ENCODE measurements at places on chromosomes 16 and 17. TPM values are rescaled to one million over a fixed set of nuclear protein-coding genes. Genes with fewer than 3 reads are reported as not detected.
A peak's percentile ranks its signal among the peaks of the same experiment; 100 is the strongest.

Gene ERN2
- 0.04 TPM for total RNA-seq

Gene EFCAB5
- total RNA-seq = 0.62 TPM

Gene PRKCB
- total RNA-seq = 1.4 TPM

Gene SNAI3
- total RNA-seq = 7.0 TPM

Gene GLTPD2
- total RNA-seq = not detected

Gene ELAC2
- 35.9 TPM for total RNA-seq

Gene CBX8
- total RNA-seq = 4.8 TPM

Gene USH1G
- not detected for total RNA-seq

Gene RBFOX1
- 37.9 TPM for total RNA-seq

Gene CLEC10A
- total RNA-seq = 1.9 TPM

Gene P3H4
- total RNA-seq = 39.7 TPM

Gene MT4
- total RNA-seq = not detected

Gene PPP1R27
- 43.4 TPM for total RNA-seq

DNA sequence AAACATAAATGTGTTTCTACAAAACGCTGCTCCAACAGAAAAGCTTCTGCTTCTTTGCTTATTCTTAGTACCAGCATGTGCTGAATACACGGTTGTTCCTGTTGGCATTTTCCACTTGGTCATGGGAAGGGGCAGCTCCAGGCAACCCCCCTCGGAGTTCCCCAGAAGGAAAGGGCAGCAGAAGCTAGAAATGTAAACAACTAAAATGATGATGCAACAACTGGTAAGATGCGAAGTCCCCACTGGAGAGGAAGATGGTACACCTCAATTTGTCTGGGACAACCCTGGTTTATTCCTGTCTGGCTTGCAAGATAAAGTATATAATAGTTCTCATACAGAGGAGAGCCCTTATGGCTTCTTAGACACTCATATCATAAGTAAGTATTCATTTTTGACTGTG lies 9.2 kb upstream of the CCL13 start:
- H3K4me3 ChIP-seq = no peak overlapping the region
- H3K36me3 ChIP-seq = no peaks in the 10 kb centered on the region
- H3K27me3 ChIP-seq = no peaks in the 10 kb centered on the region
- H3K4me1 ChIP-seq = no peaks in the 10 kb centered on the region
- peak; percentile 76 for DNase-seq

GRCh38 chr17:79970576-79971068 lies 65.0 kb downstream of the TBC1D16 start:
- H3K27me3 ChIP-seq = no peaks in the 10 kb centered on the region
- no peak overlapping the region for H3K27ac ChIP-seq
- no peak overlapping the region for H3K4me3 ChIP-seq
- no peak for DNase-seq
- H3K4me1 ChIP-seq = peaks cover 13% of the 10 kb centered on the region

- H3K4me3 ChIP-seq = no peak overlapping the region
- no peaks in the 10 kb centered on the region for H3K27me3 ChIP-seq
- no peak for DNase-seq
- peaks cover 86% of the 10 kb centered on the region for H3K36me3 ChIP-seq
- H3K27ac ChIP-seq = peak overlapping the region; percentile 42
Observed at GRCh38 chr17:38894276-38894675, 24.4 kb downstream of the LASP1 start.

GRCh38 chr17:64424324-64424849 lies 24.5 kb upstream of the MILR1 start:
- no peak overlapping the region for H3K27ac ChIP-seq
- H3K4me3 ChIP-seq = no peak overlapping the region
- no peak for DNase-seq
- H3K4me1 ChIP-seq = no peaks in the 10 kb centered on the region
- H3K36me3 ChIP-seq = no peaks in the 10 kb centered on the region

DNA sequence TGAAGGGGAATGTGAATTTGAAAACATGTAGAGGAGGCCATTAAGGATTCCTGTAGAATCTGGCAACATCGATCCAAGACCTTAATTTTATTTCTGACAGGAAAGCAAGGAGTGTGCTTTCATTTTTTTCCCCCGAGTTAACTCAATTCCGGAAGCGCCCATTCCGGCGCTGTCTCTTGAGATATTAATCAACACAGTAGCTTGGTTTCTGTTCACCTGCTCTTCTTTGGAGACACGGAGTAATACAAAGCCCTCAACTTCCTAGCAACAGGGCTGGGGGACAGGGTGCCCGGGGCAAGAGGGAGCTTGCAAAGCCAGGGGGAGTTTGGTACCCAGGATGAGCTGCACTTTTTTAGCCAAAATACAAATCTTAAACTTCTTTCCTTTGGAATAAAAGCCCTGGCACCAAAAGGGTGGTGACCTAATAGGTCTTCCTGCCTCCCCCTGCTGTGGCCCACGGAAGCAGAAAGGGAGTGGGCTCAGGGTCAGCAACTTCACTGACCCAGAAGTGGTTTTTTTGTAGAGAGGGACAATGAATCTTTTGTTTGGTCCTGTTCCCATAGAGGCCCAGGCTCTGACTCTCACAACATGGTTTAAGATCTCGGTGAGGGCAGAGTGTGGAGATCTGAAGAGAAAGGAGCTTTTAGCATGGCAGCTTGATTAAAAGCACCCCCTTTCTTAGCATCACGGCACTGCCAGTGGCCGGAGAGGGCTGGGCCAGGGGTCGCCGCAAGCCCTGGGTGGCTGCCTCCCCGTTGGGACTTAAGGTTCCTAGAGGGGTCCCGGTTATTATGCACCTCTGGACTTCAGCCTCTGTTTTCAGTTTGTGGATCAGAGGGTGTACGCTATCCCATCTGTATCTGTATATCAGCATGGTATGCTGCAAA lies 207.3 kb downstream of the CCDC182 start:
- no peak overlapping the region for H3K4me3 ChIP-seq
- H3K4me1 ChIP-seq = peaks cover 10% of the 10 kb centered on the region
- no peak for DNase-seq
- H3K27me3 ChIP-seq = peaks cover 14% of the 10 kb centered on the region
- no peak overlapping the region for H3K27ac ChIP-seq

DNA sequence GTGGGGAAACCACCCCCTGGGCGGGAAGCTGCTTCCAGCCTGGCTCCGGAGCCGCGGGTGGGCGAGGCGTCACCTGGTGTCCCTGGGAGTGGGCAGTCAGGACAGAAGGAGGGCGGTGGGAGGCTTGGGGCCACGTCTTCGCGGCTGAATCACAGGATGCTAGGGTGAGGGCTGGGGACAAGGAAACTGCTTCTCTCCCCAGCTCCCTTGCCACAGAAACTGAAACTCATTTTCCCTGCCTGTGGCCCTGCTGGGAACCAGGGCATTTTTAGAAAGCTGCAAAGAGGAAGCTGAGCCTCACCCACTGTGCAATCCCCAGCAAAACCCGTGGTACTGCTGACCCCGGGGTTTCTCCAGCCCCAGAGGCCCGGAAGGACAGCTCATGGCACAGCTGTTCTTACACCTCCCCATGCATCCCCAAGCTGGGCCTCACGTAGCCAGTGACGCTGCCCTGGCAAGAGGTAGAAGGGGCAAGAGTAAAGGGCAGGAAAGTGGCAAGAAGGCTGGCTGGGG lies 8.2 kb downstream of the RHBDF2 start:
- peaks cover 3% of the 10 kb centered on the region for H3K27me3 ChIP-seq
- H3K4me1 ChIP-seq = peaks cover 44% of the 10 kb centered on the region
- peak overlapping the region; percentile 6 for H3K4me3 ChIP-seq
- H3K36me3 ChIP-seq = no peaks in the 10 kb centered on the region

- H3K4me1 ChIP-seq = peaks cover 51% of the 10 kb centered on the region
- no peak overlapping the region for H3K4me3 ChIP-seq
- H3K27me3 ChIP-seq = no peaks in the 10 kb centered on the region
- peaks cover 12% of the 10 kb centered on the region for H3K36me3 ChIP-seq
Observed at GRCh38 chr16:68246666-68247065, 1.5 kb downstream of the PLA2G15 start.

DNA sequence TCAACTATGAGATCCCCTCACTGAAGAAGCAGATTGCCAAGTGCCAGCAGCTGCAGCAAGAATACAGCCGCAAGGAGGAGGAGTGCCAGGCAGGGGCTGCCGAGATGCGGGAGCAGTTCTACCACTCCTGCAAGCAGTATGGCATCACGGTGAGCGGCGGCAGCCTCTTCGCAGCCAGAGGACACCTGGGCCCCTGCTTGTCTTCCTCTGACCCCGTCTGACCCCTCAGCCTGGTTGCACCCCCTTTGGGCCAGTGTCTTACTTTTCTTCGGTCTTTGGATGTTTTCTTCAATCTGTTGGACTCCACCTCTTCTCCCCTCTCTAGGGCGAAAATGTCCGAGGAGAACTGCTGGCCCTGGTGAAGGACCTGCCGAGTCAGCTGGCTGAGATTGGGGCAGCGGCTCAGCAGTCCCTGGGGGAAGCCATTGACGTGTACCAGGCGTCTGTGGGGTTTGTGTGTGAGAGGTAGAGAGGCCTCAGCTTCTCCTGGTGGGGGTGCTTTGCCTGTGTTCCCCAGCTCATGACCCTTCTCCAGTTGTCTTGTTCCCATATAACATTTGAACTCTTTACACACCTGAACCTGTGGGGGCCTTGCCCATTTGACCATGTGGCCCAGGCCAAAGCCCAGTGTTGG lies 4.4 kb downstream of the CDK5RAP3 start:
- peaks cover 61% of the 10 kb centered on the region for H3K36me3 ChIP-seq
- no peak for DNase-seq
- H3K27me3 ChIP-seq = no peaks in the 10 kb centered on the region
- no peak overlapping the region for H3K4me3 ChIP-seq
- H3K4me1 ChIP-seq = peaks cover 14% of the 10 kb centered on the region

DNA sequence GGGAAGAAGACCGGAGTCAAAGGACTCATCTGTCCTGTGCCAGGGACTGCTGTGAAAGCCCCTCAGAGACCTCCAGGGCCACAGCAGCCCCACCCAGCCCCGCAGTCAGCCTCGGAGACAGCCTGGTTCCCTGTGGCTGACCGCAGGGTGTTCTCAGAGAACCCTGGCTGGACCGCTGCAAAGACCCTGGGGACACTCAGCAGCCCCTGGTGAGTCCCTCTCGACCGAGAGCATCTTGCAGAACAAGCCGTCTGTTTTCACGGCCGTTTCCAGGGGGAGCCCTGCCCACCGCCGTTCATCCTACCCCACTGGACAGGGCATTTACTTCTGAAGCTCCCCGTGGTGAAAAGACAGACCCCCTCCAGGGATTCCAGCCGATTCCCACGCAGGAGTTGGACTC lies 10.3 kb downstream of the UBALD1 start:
- DNase-seq = peak; percentile 5
- H3K27me3 ChIP-seq = no peaks in the 10 kb centered on the region
- H3K36me3 ChIP-seq = peaks cover 21% of the 10 kb centered on the region

DNA sequence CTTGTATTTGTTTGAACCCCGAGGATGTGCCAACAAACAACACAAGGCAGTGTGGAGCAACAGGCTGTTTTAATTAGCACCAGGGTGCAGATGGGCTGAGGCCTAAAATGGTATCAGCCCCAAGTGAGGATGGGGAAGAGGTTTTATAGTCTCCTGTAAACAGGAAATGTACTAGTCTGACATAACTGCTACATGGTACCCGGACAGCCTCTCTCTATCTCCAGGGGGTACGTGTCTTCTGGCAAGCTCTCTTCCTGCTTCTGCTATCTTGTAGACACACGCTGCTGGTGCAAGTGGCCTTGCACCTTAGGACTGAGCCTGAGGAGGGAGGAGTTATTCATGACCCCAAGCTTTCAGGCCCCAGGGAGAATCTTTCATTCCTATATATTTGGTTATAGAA lies 2451.0 kb downstream of the TP53TG3F start:
- no peaks in the 10 kb centered on the region for H3K4me1 ChIP-seq
- no peak overlapping the region for H3K4me3 ChIP-seq
- H3K27ac ChIP-seq = no peak overlapping the region
- no peak for DNase-seq

GRCh38 chr17:7444682-7445618 lies at the start of gene CHRNB1:
Gene CHRNB1, plus strand, starts transcription at chr17:7445061. Its CDS starts 67 bp downstream, at chr17:7445128.
- peaks cover 12% of the 10 kb centered on the region for H3K36me3 ChIP-seq
- DNase-seq = peak; percentile 81
- H3K4me1 ChIP-seq = peaks cover 63% of the 10 kb centered on the region
- peak within 1 kb of the TSS; percentile 99 for H3K27ac ChIP-seq
- H3K27me3 ChIP-seq = peaks cover 60% of the 10 kb centered on the region

DNA sequence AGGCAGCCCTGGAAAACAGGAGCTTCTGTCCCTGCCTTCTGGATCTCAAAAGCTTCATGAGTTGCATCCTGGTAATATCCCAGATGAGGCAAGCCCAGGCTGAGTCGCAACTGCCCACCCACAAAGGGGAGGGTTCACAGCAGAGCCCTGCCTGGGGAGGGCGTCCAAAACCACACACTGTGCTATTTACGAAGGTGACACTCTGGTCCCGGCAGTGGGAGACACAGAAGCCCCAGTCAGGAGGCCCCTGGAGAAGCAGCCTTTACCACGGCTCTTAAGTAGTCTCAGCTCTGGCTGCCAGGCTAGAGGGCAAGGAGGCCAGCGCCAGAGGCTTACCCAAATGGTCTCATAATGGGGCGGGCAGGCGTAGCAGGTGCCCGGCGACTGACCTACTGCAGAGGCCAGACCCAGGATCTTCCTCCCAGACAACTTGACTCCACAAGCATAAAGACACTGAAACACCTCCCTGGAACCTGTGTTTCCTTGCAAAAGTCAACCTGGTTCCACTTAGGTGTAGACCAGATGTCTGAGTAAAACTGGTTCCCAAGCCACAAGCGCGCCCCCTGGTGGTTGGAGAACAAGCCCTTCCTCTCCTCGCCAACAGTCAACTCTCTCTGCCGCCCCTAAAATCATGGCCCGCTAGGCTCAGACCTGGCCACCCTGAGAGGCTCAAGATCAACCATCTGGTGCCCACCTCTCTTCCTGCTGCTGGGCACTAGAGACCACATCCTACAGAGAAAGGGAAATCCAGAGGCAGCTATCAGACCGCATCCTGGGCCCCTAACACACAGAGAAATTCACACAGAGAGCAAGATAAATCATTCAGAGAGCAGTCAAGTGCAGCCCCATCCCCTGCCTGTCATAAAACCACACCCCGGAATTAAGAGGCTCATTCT lies 5.2 kb downstream of the AXIN2 start:
- peaks cover 30% of the 10 kb centered on the region for H3K36me3 ChIP-seq
- peak; percentile 69 for DNase-seq
- no peak overlapping the region for H3K27ac ChIP-seq
- peak overlapping the region; percentile 11 for H3K4me3 ChIP-seq
- H3K27me3 ChIP-seq = peaks cover 16% of the 10 kb centered on the region
- H3K4me1 ChIP-seq = peaks cover 51% of the 10 kb centered on the region

DNA sequence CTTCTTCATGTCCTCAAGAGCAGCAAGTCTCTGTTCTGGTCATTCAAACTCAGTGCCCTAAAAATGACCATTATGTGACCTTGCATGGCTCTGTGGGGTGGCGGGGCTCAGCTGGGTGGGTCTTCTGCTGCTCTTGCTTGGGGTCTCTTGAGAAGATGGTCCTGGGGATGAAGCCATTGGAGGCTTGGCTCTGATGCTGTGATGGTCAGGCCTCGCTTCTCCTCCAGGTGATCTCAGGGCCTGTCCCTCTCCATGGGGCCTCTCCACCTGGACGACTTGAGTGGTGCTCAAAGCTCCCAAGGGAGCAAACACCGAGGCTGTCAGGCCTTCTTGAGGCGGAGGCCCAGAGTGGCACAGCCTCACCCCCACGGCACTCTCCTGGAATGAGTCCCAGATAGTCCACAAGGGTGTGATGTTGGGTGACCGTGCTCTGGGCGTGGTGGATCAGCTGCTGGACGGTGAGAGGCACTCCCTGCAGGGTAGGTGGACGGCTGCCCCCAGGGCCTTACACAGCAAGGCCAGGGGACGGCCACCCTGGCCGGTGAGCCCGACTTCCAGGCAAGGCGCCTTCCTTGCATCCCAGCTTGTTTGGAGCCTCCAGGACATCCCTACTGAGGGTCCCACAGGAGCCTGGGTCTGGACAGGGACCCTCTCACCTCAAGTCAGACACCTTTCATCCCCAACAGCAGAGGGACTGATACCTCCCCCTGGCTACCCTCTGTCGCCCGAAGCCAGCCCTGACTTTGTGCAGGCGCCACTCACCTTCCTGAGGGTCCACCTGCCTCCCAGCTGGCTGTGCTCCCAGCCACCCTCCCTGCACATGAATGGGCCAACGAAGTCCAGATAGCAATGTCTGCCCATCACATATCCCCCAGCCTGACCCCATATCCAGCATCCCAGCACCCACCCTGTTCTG lies 48.7 kb downstream of the USP22 start:
- peaks cover 16% of the 10 kb centered on the region for H3K36me3 ChIP-seq
- H3K27me3 ChIP-seq = no peaks in the 10 kb centered on the region
- H3K4me3 ChIP-seq = no peak overlapping the region
- no peak overlapping the region for H3K27ac ChIP-seq

All from muscle of leg (tissue), 16 donors.